ENCODE measurements at places on chromosomes 4 and X.

GRCh38 chr4:65007841-65008439 is 598.7 kb upstream of the TECRL start:
- DNase-seq: no peak

GRCh38 chrX:18970465-18970864 is 13.4 kb downstream of the PHKA2 start:
- DNase-seq: no peak

DNA sequence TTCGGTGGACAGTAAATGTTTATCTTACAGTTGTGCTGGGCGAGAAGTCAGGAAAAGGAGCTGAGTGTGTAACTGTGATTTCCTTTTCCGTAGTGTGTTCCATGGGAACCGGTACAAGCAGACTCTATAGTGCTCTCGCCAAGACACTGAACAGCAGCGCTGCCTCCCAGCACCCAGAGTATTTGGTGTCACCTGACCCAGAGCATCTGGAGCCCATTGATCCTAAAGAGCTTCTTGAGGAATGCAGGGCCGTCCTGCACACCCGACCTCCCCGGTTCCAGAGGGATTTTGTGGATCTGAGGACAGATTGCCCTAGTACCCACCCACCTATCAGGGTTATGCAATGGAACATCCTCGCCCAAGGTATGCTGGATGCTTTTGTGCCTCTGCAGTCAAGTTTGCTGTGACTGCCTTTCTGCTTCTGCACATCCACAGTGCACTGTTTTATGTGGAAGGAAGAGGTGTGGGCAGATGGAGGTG is 27.4 kb downstream of the NOCT start:
- DNase-seq: no peak

GRCh38 chrX:40172401-40173142 is 74.8 kb upstream of the BCOR start:
- no peak for DNase-seq

- DNase-seq: no peak
These were observed 1.4 kb downstream of the ARHGAP24 start for GRCh38 chr4:85476381-85476780.

Measured in suprapubic skin (tissue), 4 donors.